ENCODE measurements at places on chromosomes 13 and 19.

DNA sequence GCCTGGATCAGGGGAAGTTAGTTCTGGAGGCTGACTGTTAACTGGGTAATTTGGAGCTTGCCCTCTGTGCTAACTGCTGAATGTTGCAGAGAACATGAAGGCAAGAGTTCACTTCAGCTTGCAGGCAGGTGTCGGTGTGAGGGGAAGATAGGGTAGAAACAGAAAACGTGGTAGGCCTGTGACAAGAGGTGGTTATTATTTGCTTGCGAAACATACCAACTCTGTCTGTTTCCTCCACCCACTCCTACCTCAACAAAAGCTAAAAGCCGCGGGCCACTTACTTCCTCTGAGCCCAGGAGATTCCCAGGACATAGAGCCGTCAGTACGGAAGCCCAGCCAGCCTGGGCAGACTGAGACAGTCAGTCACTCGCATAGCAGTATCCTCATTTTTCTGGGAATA, 119.2 kb upstream of the ABCC4 start:
- DNase-seq = no peak

DNA sequence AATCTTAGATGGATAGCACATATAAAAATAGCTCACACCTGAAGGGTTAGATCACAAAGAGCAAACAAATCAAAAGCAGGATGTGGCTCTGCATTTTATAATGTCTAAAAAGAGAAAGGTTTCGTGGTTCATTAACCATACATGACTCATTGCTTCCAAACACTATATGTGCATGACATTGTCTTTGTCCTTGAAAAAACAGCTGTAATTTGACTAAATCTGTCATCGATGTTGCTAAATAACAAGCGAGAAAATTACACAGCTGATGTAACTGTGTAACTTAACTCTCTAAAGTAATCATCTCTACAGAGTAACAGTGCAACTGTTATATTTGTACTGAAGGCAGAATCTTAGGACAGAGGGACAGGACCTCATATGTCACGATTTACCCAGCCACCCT, 383.1 kb upstream of the GPC6 start:
- no peak for DNase-seq

- no peak for DNase-seq
These were observed 126.8 kb downstream of the UQCRFS1 start for GRCh38 chr19:29086182-29086581.

GRCh38 chr19:40502647-40503319, 36.0 kb downstream of the SPTBN4 start:
- DNase-seq = no peak

GRCh38 chr19:5536337-5536894, 31.3 kb downstream of the TINCR start:
- no peak for DNase-seq

GRCh38 chr19:46862974-46863632, 2.3 kb downstream of the ARHGAP35 start:
- no peak for DNase-seq

GRCh38 chr19:8129061-8129618, 20.3 kb downstream of the FBN3 start:
- no peak for DNase-seq

GRCh38 chr13:100506154-100506553, 82.4 kb downstream of the GGACT start:
- DNase-seq = no peak

GRCh38 chr19:39405958-39406655, 540 bp upstream of the ZFP36 start:
- DNase-seq = no peak

DNA sequence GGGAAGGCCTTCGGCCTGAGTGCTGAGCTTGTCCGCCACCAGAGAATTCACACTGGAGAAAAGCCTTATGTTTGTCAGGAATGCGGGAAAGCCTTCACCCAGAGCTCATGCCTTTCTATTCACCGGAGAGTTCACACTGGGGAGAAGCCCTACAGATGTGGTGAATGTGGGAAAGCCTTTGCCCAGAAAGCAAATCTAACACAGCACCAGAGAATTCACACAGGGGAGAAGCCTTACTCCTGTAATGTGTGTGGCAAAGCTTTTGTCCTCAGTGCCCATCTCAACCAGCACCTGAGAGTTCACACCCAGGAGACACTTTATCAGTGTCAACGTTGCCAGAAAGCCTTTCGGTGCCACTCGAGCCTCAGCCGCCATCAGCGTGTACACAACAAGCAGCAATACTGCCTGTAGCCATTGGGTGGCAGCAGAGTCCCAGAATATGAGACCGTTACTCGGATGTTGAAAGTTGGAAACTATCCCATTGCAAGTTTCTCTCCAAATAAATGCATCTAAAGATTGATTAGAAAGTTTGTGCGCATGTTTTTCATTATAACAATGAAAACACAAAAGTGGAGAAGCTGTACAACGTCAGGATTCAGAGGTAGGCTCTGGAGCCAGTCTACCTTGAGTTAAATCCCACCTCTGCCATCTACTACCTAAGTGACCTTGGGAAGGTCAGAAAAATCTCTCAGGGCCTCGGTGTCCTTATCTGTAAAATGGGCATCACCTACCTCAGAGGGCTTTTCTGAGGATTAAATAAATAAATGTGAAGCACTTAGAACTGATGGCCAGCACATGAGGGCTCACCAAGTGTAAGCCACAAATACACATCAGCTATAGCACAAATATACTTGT, 21.1 kb downstream of the ZNF473 start:
- no peak for DNase-seq

- peak; percentile 64 for DNase-seq
These were observed 17.8 kb upstream of the ENOX1 start for GRCh38 chr13:43804461-43805070.

DNA sequence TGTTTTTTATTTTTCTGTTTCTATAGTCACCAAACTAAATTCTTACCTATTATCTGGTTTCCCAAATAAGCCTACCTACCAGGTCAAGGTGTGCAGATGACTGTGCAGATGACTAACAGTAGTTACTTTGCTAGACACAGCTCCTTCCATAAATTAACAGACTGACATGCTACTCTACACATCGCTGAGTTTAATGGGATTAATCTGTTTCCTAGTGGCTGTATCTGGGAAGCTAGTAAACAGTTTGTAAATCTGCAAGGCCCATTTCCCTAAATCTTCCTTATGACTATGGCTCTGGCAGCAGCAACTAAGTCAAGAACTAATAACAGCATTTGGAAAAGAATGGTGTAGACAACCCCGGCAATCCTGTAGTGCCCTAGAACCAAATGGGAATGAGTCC, 27.9 kb downstream of the MIPEP start:
- no peak for DNase-seq

Measured in forelimb muscle (tissue), 1 donor.